ENCODE measurements at places on chromosomes 2 and 18.

- DNase-seq, result no peak
Observed at GRCh38 chr2:240655931-240656886, 26.5 kb downstream of the AQP12B start.

DNA sequence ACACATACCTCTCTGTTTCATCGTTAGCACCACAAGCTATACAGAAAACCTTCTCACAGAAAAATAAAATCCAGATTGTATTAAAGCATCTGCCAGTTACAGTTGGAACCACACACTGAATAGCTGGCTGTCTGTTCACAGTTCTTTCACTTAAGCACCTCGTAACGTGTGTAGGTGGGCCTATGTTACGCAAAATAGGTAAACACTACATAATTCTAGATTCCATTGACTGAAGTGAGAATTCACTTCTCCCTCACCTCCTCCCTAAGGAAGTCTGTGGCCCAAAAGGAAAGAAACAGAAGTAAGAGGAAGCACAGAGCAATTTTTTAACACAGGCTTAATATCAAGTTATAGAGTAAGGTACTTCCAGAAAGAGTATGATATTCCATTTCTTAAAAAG, 24.9 kb downstream of the PELI1 start:
- no peak for DNase-seq

GRCh38 chr2:151716721-151717120, 17.6 kb downstream of the NEB start:
- no peak for DNase-seq

DNA sequence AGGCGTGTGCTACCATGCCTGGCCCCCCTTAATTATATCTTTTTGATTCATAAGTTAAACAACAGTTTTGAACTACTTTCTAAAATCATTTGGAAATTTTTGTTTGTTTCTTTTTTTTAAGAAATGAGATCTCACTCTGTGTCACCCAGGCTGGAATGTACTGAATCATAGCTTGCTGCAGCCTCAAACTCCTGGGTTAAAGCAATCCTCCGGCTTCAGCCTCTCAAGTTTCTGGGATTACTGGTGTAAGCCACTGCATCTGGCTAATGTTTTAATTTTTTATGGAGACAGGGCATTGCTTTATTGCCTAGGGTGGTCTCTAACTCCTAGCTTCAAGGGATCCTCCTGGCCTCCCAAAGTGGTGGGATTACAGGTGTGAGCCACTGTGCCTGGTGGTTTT, 71.5 kb downstream of the BABAM2 start:
- no peak for DNase-seq

DNA sequence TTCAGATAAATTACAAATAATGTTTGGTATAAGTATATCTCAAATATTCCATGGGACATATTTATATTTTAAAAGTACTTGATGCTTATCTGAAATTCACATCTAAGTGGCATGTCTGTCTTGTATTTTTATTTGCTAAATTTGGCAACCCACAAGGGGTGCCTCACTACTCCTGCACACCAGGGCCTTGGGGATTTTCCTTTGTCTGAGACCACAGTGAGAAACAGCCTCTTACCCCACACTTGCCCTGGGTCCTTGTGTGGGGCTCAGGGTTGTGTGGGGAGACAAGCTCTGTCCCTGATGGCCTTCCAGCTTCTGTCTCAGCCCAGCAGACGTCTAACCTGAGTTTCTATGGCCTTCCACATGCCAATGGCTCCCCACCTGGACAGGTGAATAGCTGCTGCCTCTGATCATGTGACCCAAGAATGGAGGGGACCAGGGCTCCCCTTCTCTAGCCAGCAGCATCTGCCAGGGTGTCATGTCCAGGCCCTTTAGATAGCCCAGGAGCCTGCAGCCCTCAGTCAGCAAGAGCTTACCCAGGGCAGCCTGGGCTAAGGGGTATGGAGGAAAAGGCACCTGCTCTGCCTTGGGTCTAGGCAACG, 49.5 kb upstream of the MRPL33 start:
- DNase-seq, result no peak

GRCh38 chr2:177728920-177729319, 336.3 kb downstream of the AGPS start:
- DNase-seq, result no peak

DNA sequence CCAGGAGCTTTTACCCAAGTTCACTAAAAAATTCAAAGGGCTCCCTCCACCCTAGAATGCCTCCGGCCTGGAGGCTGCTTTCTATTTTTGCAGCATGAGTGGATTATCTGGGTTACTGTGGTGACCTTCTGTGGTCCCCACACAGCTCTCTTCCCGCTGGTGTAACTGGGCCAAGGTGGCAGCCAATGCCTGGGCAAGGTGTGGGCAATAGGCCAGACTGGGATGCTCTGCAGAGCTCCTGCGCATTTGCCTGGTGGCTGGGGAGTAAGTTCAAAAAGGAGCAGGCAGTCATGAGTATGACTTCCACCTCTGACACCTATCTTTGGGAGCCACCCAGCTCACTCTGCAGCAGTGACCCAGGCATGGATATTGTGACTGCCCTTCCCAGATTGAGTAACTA, 130.5 kb upstream of the SPRED2 start:
- DNase-seq, result no peak

- no peak for DNase-seq
Observed at GRCh38 chr2:29001806-29002205, 20.7 kb downstream of the TOGARAM2 start.

- no peak for DNase-seq
Observed at GRCh38 chr18:61926532-61926931, 33.7 kb upstream of the RNF152 start.

- no peak for DNase-seq
Observed at GRCh38 chr2:102768892-102769291, 7.1 kb downstream of the TMEM182 start.

- no peak for DNase-seq
Observed at GRCh38 chr2:33086400-33087015, 139.8 kb downstream of the LTBP1 start.

- DNase-seq, result no peak
Observed at GRCh38 chr2:157160111-157160510, 97.4 kb upstream of the GALNT5 start.

DNA sequence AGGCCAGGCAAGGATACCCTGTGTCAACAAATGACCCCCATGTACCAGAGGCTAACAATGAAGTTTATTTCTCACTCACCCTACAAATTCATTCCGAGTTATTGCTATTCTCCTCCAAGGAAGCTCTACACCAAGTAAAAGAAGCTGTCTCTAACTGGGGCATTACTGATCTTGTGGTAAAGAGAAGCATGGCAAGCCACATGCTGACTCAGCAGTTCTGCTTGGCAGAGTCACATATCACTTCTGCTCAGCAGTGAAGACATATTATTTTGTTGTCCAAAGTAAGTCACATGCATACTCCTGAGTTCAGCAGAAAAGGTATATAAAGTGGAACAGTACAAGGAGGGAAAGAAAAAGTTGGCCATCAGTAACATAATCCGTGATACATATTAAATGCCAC, 315.8 kb downstream of the GULP1 start:
- DNase-seq, result no peak

- DNase-seq, result no peak
Observed at GRCh38 chr18:4020026-4020425, 435.1 kb downstream of the DLGAP1 start.

DNA sequence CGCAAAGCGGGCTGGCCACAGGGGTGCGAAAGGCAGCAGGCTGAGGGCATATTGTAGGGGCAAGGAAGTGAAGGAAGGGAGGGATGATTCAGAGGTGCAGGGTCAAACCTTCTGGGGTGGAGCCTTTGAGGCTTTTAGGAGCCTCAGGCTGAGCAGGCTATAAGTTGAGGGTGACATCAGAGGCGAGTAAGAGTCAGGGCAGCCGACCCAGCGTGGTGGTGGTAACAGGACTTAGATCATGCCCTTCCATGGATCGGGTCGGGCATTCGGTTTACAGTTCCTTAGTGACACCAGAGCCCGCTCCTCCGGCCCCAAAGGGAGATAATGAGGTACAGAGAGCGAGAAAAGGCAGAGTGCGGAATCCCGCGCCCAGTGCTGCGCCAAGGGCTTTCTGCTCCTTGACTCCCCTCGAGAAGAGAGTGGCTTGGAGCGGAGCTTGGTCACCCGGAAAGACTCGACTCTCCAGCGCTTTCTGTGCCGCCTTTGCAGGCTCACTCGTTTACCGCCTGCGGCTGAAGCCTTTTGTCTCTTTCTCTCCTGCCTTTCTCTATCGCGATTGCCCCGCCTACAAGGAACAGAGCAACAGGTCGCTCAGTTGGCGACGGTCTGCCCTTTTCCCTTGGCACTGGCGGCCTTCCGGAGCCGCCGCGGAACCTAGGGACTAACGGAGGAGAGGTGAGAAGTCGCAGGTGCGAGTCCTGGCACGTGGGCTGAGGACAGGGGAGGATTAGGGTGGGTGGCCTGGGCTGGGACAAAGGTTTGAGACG, 720 bp downstream of the LBX2 start:
- no peak for DNase-seq

- DNase-seq, result no peak
Observed at GRCh38 chr18:52391810-52392559, 52.0 kb downstream of the DCC start.

DNA sequence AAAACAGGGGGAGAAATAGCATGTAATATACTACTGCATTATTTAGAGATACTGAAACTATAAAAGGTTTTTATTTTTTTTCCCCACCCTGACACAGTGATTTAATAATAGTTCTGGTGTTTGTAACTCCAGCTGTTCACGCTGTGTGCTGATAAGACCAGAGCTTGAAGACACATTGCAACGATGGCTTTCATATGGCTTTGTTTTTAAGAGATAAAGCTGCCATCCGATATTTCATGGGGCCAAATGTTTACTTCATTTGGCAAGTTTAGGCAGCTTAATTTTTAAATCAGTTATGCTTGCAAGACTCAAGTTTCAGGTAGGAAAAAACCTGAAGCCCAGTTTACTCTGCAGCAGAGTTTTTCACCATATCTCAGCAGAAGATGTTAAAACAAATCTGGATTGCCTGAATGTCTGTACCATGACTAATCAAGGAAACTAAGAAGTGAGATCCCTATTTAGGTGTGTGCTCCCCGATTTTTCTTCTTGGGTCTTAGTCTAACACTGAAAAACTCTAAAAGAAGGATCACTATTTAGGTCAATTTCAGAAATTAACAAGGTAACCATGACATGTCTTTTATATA, 508.6 kb downstream of the PARD3B start:
- no peak for DNase-seq

GRCh38 chr2:99081891-99082290, 59.6 kb upstream of the C2orf15 start:
- DNase-seq, result no peak

DNA sequence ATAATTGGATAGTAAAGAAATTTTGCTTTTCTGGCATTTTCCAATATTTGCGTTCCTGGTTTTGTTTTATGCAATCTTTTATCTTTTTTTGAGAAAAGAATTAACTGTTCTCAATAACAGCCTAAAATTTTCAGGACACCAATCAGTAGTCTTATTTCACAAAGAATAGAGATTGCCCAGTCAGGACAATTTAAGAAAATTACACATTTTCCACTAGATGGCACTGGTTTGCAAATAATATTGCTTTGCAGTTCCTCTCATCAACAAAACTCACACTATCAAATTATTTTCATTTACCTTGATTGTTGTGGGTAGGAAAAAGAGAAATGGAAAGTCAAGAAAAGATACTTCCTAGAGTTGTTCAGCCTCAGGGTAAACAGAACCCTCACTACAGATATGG, 2.4 kb upstream of the RBM45 start:
- DNase-seq, result no peak

DNA sequence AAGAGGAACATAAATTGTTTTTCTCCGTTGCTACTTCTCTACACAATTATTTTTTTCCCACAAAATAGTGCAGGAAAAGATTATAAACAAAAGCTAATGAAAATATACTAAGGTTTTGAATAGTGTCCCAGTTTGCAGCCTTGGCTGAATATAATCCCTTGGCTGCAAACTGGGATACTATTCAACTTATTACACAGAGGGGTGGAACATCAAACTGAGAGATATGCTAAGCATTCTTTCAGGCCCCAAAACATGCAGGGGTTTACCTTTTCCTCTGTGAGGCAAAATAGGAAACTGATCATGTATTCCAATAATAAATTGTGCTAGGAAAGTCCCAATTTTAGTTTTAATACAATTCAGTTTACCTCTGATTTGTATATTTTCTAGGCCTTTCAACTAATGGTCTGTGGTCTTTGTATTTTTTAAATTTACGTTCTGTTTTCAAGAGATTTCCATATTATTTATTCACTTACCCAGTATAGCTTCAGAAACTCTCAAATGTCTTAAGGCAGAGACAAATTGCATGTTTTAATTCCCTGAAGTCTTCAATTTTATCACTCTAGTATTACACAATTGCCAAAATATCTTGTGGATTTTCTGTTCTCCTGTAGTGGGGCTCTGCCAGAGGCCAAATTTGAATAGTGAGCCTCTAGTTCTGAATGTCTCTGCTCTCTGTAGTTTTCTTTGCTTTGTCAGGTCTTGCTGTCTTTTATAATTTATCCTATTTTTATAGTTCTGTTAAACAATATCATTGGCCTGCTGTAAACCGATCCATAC, 63.9 kb downstream of the PPP1R1C start:
- DNase-seq, result no peak

DNA sequence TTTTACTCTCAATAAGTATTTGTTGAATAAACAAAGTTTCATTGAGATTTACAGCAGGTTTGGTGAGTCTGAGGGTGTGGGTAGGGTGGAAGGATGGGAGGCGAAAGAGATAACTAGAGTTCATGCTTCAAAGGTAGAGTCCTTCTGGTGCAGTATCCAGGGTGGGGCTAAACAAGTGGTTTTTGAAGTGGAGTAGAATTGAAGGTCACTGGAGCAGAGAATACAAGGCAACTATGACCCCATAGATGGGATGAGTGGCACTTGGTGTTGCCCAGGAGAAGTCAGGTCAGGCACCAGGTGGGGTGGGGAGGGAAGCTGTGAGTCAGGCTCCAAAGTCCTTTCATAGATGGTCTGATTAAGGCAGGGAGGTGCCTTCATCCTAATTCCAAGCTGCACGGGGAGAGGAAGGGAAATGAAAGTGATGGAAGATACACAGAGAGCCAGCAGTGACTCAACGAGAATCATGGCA, 6.6 kb upstream of the CAB39 start:
- no peak for DNase-seq

DNA sequence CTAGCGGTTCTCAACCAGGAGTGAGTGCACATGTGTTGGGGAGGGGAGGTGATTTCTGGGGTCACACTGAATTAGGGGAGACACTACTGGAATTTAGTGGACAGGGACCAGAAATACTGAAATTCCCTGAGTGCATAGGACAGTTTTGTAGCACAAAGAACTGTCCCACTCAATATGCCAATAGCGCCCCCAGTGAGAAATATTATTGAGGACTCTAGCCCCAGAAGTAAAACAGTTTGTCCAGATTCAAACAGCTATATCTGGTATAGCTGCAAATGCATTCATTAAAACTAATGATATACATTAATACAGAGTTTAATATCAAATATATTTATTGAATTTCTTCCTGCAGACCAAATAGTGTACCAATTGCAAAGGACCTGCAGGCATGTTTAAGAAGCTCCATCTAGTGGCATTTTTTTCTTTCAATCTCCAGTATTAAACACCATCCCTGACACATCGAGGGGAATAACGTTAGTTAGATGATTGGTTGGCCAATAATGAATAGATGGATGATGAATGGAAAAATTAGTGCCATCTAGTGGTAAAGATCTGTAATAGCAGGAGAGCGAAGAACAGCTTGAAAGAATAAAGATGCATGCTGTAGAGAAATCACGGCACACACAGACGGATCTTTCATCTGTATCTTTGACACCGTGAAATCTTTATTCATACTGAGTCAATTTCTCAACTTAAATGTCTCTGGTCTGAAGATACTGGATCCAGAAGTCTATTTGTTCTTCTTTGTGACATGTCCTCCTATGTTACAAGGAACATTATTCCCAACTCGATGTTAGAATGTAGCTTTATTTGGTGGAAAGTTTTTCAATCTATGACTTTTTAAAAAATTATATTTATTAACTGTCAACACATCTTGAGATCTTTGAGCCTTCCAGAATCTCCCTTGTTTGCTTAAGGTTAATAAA, 62.5 kb downstream of the DHRS9 start:
- DNase-seq, result no peak
